ENCODE measurements at places on chromosomes 13 and 19. TPM values are rescaled to one million over a fixed set of nuclear protein-coding genes. Genes with fewer than 3 reads are reported as not detected.

DNA sequence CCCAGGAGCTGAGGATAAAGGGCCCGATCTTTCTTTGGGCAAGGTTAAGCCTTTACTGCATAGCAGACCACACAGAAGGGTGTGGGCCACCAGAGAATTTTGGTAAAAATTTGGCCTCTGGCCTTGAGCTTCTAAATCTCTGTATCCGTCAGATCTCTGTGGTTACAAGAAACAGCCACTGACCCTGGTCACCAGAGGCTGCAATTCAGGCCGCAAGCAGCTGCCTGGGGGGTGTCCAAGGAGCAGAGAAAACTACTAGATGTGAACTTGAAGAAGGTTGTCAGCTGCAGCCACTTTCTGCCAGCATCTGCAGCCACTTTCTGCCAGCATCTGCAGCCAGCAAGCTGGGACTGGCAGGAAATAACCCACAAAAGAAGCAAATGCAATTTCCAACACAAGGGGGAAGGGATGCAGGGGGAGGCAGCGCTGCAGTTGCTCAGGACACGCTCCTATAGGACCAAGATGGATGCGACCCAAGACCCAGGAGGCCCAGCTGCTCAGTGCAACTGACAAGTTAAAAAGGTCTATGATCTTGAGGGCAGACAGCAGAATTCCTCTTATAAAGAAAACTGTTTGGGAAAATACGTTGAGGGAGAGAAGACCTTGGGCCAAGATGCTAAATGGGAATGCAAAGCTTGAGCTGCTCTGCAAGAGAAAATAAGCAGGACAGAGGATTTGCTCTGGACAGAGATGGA lies 8.4 kb upstream of the CEACAM19 start:
- DNase-seq: no peak

DNA sequence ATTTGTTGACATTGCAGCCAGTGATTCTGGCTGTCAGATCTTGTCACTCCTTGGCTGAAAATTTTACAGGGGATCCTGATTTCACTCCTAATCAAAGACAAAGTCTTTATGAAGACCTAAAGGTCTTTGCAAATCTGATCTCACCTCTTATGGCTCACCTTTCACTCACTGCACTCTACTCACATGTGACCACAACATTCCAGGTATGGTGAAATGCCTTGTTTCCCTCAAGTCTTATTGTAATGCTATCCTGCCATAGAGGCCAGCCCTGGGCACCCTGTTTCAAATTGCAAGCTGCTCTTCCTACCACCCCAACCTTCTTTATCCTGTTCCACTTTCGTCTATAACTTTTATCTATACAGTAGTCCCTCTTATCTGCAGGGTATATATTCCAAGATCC lies 200.1 kb downstream of the NDFIP2 start:
- DNase-seq: peak; percentile 76

GRCh38 chr19:30570194-30570593 lies 198.0 kb downstream of the ZNF536 start:
- no peak for DNase-seq

DNA sequence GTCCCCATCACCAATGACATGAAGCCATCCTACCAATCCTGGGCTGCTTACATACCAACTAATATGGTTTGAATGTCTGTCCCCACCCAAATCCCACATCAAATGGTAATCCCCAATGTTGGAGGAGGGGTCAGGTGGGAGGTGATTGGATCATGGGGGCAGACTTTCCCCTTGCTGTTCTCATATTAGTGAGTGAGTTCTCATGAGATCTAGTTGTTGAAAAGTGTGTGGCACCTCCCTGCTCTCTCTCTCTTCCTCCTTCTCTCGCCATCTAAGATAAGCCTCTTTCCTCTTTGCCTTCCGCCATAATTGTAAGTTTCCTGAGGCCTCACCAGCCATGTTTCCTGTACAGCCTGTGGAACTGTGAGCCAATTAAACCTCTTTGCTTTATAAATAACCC lies 53.6 kb upstream of the FAM124A start:
- DNase-seq: no peak

- no peak for DNase-seq
Observed at GRCh38 chr13:110398564-110399507, 91.8 kb downstream of the COL4A2 start.

DNA sequence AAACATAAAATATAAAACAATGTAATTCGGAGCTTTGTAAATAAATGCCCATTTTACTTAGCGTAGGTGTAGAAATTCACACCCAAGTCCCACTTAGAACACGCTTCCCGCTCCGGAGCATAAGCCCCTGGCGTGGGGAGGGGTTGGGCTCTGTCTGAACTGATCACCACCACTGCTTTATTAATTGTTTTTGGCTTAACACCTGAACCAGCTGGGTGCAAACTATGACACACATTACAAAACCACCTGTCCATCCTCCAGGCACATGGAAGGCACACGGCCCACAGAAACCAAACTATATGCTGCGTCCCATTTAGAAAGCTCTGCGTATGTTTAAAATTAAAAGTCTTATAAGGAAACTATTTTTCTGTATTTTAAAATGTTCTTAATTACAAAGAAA lies 25.9 kb downstream of the RASA3 start:
- DNase-seq: no peak

GRCh38 chr19:6481541-6482342 lies at the start of gene DENND1C:
TSS of gene DENND1C (minus strand) at chr19:6481787. CDS start at chr19:6481695, 92 bp downstream.
- DNase-seq: no peak

GRCh38 chr13:113854238-113855011 lies 9.5 kb downstream of the GAS6 start:
- DNase-seq: no peak

DNA sequence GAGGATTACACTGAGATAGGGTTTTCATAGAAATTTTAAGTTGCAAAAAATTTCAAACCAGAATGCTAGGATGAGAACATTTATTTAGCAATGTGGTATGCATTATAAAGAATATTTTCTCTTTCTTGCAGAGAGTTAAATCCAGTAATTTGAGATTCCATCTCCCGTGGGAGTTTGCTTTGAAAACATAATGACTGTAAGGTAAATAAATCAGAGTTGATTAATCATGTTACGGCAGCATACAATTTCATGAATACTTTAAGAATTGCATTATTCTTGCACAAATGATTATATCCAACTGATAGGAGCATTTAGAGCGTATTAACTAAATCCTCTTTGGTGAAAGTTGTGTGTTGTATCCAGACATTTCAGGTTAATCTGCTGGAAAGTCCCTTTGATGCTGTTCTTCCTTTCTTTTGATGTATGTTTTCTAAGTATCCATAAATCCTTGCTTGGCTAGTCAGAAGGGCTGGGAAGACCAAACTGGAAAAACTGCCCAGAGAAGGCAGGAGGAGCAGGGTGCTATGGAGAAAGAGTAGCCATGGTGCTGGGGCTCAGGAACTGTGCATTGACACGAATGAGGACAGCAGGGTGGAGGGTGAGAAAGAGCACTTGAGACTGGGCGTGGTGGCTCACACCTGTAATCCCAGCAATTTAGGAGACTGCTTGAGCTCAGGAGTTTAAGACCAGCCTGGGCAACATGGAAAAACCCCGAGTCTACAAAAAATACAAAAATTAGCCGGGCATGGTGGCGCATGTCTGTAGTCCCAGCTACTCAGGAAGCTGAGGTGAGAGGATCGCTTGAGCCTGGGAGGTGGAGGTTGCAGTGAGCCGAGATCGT lies 4.8 kb upstream of the GJA3 start:
- peak; percentile 39 for DNase-seq

DNA sequence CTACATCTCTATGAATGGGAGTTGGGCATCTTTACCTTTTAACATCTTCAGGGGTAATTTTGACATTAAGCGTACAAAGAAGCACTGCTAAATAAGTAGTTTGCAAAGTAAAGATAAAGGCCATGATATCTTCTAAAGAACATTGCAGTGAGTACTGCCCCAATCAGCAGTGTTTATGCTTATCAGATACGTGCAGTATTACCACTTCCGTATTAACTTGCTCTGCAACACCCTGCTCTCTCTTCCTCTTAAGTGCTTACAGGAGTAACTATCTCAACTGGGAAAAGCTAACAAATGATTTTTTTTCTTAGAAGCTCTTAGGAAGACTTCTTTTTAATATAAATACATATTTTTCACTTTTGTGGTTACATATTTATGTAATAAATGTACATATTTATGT lies 793.7 kb upstream of the SLC10A2 start:
- no peak for DNase-seq

GRCh38 chr13:35500144-35500543 lies 23.7 kb upstream of the MAB21L1 start:
- DNase-seq: no peak

GRCh38 chr19:43439032-43439708 lies 24.5 kb downstream of the TEX101 start:
- DNase-seq: peak; percentile 96

GRCh38 chr13:93268327-93269028 lies 41.9 kb downstream of the GPC6 start:
- no peak for DNase-seq

- peak; percentile 76 for DNase-seq
Observed at GRCh38 chr13:20297181-20297580, 65.1 kb upstream of the GJB6 start.

TRPM4 gene
- total RNA-seq: 11.1 TPM

GPR4 gene
- total RNA-seq: not detected

PABPC3 gene
- under 0.01 TPM for total RNA-seq

PRKCG gene
- total RNA-seq: not detected

LRRC25 gene
- under 0.01 TPM for total RNA-seq

SLC7A10 gene
- not detected for total RNA-seq

C19orf38 gene
- 0.38 TPM for total RNA-seq

CGB2 gene
- total RNA-seq: not detected

NDFIP2 gene
- total RNA-seq: 80.0 TPM

CNFN gene
- not detected for total RNA-seq

ZNF575 gene
- not detected for total RNA-seq

C13orf46 gene
- total RNA-seq: not detected
